Activated CD4-positive, alpha-beta T cell treated with anti-CD3 and anti-CD28 coated beads, Interleukin-2, amount 10 ng/mL, durations not matched to agents 7 days and 5 days (primary cell): ENCODE measurements at places on chromosomes 2 and 18. TPM values are rescaled to one million over a fixed set of nuclear protein-coding genes. Genes with fewer than 3 reads are reported as not detected.

GRCh38 chr2:16291226-16291625, 350.9 kb downstream of the MYCN start:
- no peaks in the 10 kb centered on the region for H3K36me3 ChIP-seq
- no peak overlapping the region for H3K4me3 ChIP-seq
- H3K4me1 ChIP-seq: no peaks in the 10 kb centered on the region

- no peak overlapping the region for H3K4me3 ChIP-seq
- no peak overlapping the region for H3K27ac ChIP-seq
- no peak for DNase-seq
- peaks cover 4% of the 10 kb centered on the region for H3K27me3 ChIP-seq
- H3K4me1 ChIP-seq: no peaks in the 10 kb centered on the region
These were observed 69.4 kb upstream of the UBE2E3 start for GRCh38 chr2:180910831-180911665.

- no peaks in the 10 kb centered on the region for H3K4me1 ChIP-seq
- no peaks in the 10 kb centered on the region for H3K36me3 ChIP-seq
- no peak overlapping the region for H3K27ac ChIP-seq
- DNase-seq: no peak
- no peaks in the 10 kb centered on the region for H3K27me3 ChIP-seq
These were observed 130.2 kb upstream of the NXPH2 start for GRCh38 chr2:138910427-138910826.

GRCh38 chr18:12975488-12975887, 15.7 kb upstream of the CEP192 start:
- no peak overlapping the region for H3K4me3 ChIP-seq
- DNase-seq: no peak
- H3K27ac ChIP-seq: no peak overlapping the region
- H3K27me3 ChIP-seq: no peaks in the 10 kb centered on the region
- peaks cover 2% of the 10 kb centered on the region for H3K4me1 ChIP-seq

DNA sequence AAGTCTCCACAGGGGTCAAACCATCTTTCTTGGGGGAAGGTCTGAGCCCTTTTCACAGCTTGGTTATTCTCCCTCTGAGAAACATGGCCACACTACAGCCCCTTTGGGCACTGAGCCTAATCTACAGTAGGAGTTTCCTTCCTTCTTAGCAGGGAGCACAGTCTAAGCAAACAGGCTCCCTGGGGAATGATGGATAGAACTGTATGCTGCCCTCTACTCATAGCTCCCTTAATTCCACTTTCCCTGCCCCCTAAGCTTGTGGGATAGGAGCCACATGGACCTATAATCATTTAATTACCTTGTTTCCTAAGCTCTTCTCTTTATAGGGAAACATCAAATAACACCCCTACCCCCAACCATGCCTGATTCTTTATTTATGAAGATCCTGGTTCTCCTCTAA, 442.1 kb upstream of the MEX3C start:
- H3K4me3 ChIP-seq: no peak overlapping the region
- no peaks in the 10 kb centered on the region for H3K36me3 ChIP-seq
- H3K27ac ChIP-seq: no peak overlapping the region
- no peaks in the 10 kb centered on the region for H3K27me3 ChIP-seq

GRCh38 chr2:143026411-143027054, 102.7 kb upstream of the ARHGAP15 start:
- peaks cover 10% of the 10 kb centered on the region for H3K4me1 ChIP-seq
- H3K36me3 ChIP-seq: no peaks in the 10 kb centered on the region
- peaks cover 23% of the 10 kb centered on the region for H3K27me3 ChIP-seq
- no peak for DNase-seq

DNA sequence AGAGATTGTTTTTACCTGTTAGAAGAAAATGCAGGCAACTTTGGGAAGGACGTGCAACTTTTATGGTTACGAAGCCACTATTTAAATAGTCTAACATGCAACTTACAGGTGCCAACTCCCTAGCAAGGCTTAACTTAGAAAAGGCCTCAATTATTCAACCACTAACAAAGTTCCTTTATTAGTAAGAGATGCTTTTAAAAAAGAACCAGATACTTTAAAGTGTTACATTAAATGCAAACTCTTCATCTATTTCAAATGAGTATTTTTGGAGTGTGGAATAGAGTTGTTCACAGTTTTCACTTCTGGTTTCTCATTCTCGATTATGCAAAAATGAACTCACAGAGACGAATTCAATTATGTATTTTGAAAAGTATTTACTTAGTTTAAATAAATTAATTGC, 51.7 kb downstream of the PELI1 start:
- DNase-seq: no peak
- H3K4me3 ChIP-seq: no peak overlapping the region
- H3K36me3 ChIP-seq: peaks cover 44% of the 10 kb centered on the region
- H3K27me3 ChIP-seq: no peaks in the 10 kb centered on the region
- H3K27ac ChIP-seq: no peak overlapping the region

DNA sequence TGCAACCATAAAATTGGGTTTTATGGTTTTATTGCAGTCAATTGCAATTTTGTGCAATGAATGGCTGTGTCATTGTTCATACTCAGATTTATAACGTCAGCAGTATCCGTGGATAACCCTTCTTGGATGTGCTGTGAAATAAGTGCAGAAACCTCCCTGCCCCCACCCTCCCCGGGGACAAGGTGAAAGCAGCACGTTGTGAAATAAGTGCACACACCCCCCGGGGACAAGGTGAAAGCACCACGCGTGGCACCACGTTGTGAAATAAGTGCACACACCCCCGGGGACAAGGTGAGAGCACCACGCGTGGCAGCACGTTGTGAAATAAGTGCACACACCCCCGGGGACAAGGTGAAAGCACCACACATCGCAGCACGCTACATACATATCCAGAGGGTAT, 93.6 kb upstream of the NFATC1 start:
- no peak overlapping the region for H3K4me3 ChIP-seq
- no peak overlapping the region for H3K27ac ChIP-seq
- no peak for DNase-seq
- H3K4me1 ChIP-seq: no peaks in the 10 kb centered on the region

DNA sequence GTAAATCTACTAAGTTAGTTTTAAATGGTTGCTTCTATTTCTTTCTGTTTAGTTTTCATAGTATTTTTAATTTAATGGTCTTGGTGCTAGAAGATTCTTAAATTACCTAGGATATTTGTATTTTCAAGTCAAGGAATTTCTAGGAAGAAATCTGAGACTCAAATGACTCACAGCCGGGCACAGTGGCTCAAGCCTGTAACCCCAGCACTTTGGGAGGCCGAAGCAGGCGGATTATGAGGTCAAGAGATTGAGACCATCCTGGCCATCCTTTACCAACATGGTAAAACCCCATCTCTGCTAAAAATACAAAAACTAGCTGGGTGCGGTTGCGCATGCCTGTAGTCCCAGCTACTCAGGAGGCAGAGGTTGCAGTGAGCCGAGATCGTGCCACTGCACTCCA, 95.5 kb downstream of the C2orf74 start:
- H3K27ac ChIP-seq: no peak overlapping the region
- peaks cover 49% of the 10 kb centered on the region for H3K36me3 ChIP-seq
- H3K27me3 ChIP-seq: no peaks in the 10 kb centered on the region
- H3K4me3 ChIP-seq: no peak overlapping the region
- no peaks in the 10 kb centered on the region for H3K4me1 ChIP-seq

GRCh38 chr18:48541747-48542400, 3.0 kb downstream of the CTIF start:
- peaks cover 37% of the 10 kb centered on the region for H3K27me3 ChIP-seq
- no peaks in the 10 kb centered on the region for H3K36me3 ChIP-seq
- no peak for DNase-seq

- DNase-seq: no peak
- no peak overlapping the region for H3K4me3 ChIP-seq
- H3K36me3 ChIP-seq: no peaks in the 10 kb centered on the region
- no peak overlapping the region for H3K27ac ChIP-seq
- H3K27me3 ChIP-seq: peaks cover 2% of the 10 kb centered on the region
These were observed 40.6 kb upstream of the MAP2 start for GRCh38 chr2:209383212-209383611.

GRCh38 chr2:162327134-162327769, 8.8 kb upstream of the IFIH1 start:
- peak overlapping the region; percentile 13 for H3K27ac ChIP-seq
- peaks cover 2% of the 10 kb centered on the region for H3K36me3 ChIP-seq
- H3K27me3 ChIP-seq: no peaks in the 10 kb centered on the region
- peaks cover 4% of the 10 kb centered on the region for H3K4me1 ChIP-seq
- H3K4me3 ChIP-seq: no peak overlapping the region

DNA sequence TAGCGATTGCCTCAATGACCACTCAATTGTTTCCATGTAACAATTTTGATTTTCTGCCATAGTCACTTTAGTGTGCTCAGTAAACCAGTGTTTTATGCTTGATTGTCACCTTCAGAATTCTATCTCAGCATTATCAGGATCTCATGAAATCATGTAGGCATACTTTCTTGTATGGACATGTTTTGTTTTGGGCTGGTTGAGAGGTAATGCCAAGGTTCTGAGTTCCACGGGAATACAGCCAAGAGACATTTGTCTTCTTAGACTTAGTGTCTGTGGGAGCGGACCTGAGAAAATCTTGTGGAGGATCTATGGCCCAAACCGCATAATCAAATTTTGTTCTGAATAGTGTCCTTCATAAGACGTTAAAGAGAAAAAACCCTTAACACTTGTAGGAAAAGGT, 10.2 kb downstream of the MSTN start:
- no peak overlapping the region for H3K27ac ChIP-seq
- H3K4me3 ChIP-seq: no peak overlapping the region
- no peaks in the 10 kb centered on the region for H3K36me3 ChIP-seq
- DNase-seq: no peak
- no peaks in the 10 kb centered on the region for H3K4me1 ChIP-seq

- no peaks in the 10 kb centered on the region for H3K36me3 ChIP-seq
- H3K4me1 ChIP-seq: peaks cover 8% of the 10 kb centered on the region
- peaks cover 18% of the 10 kb centered on the region for H3K27me3 ChIP-seq
- no peak for DNase-seq
These were observed 41.9 kb upstream of the TANC1 start for GRCh38 chr2:158926478-158926948.

The ST8SIA5 gene
- not detected for total RNA-seq

The DSG4 gene
- not detected for total RNA-seq

The ADI1 gene
- 48.2 TPM for total RNA-seq

The MPV17 gene
- total RNA-seq: 83.6 TPM

The MEP1B gene
- not detected for total RNA-seq

The CNDP1 gene
- total RNA-seq: not detected

The GULP1 gene
- total RNA-seq: not detected
